ENCODE measurements at places on chromosomes 6 and 20. TPM values are rescaled to one million over a fixed set of nuclear protein-coding genes. Genes with fewer than 3 reads are reported as not detected.

DNA sequence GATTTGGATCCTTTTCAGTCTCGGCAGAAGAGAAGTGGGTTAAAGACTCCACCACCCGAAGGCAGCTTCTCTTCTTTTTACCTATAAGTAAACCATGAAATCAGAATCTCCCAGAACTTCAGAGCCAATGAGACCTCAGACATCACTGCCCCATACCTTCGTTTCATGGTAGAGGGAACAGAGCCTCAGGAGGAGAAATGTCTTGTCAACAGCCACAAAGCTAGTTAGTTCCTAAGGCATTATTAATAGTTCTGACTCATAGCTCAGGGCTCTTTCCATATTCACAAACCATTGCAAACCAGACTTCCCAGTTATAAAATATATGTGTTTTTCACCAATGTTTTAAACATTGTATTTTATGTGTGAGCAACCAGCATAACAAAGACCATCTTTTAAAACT is 118.7 kb upstream of the RIPOR2 start:
- no peaks in the 10 kb centered on the region for H3K27me3 ChIP-seq
- no peak overlapping the region for H3K4me3 ChIP-seq
- DNase-seq: no peak

- peaks cover 3% of the 10 kb centered on the region for H3K4me1 ChIP-seq
- no peaks in the 10 kb centered on the region for H3K36me3 ChIP-seq
- DNase-seq: no peak
- no peak overlapping the region for H3K4me3 ChIP-seq
Measured at GRCh38 chr6:6560909-6561308, 27.6 kb upstream of the LY86 start.

GRCh38 chr6:109579361-109579760 is 96.3 kb upstream of the ZBTB24 start:
- no peak overlapping the region for H3K27ac ChIP-seq
- no peaks in the 10 kb centered on the region for H3K36me3 ChIP-seq
- no peaks in the 10 kb centered on the region for H3K27me3 ChIP-seq
- H3K4me1 ChIP-seq: no peaks in the 10 kb centered on the region
- no peak overlapping the region for H3K4me3 ChIP-seq

GRCh38 chr6:18536591-18537055 is 149.5 kb downstream of the RNF144B start:
- H3K27ac ChIP-seq: no peak overlapping the region
- no peak for DNase-seq

Gene PACRG
- total RNA-seq: not detected

- H3K27me3 ChIP-seq: no peaks in the 10 kb centered on the region
- DNase-seq: no peak
- peaks cover 61% of the 10 kb centered on the region for H3K36me3 ChIP-seq
- H3K4me3 ChIP-seq: no peak overlapping the region
Measured at GRCh38 chr20:4794846-4795245, 73.1 kb downstream of the PRND start.

- DNase-seq: no peak
- no peaks in the 10 kb centered on the region for H3K4me1 ChIP-seq
- no peaks in the 10 kb centered on the region for H3K36me3 ChIP-seq
- no peak overlapping the region for H3K4me3 ChIP-seq
Measured at GRCh38 chr6:92847988-92848387, 571.4 kb downstream of the EPHA7 start.

DNA sequence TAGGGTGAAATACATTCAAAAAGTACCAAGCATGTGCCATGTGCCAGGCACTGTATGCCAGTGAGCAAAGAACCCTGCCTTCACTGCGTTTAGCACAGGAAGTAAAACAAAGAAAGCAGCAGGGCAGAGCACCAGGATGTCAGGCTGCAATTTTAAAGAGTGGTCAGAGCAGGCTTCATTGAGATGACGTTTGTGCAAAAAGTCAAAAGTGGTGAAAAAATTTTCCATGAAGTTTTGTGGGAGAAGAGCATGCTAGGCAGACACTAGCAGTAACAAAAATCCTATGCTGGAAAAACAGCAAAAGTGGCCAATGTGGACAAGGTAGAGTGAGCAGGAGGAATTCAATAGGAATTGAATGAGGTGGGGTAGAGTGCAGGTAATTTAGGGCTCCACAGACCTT is 31.3 kb downstream of the AKIRIN2 start:
- no peaks in the 10 kb centered on the region for H3K27me3 ChIP-seq
- H3K27ac ChIP-seq: no peak overlapping the region
- no peaks in the 10 kb centered on the region for H3K4me1 ChIP-seq
- peaks cover 8% of the 10 kb centered on the region for H3K36me3 ChIP-seq

Measured in CD8-positive, alpha-beta memory T cell (primary cell).